Omental fat pad (tissue), 4 donors: ENCODE measurements at places on chromosomes 12 and 14. TPM values are rescaled to one million over a fixed set of nuclear protein-coding genes. Genes with fewer than 3 reads are reported as not detected.

The IL26 gene
- total RNA-seq, result not detected

The INHBC gene
- total RNA-seq, result not detected

The HCAR1 gene
- total RNA-seq, result 17.3 TPM

The CATSPERB gene
- 11.5 TPM for total RNA-seq

The LRRC9 gene
- total RNA-seq, result 0.25 TPM

The RILPL2 gene
- total RNA-seq, result 9.5 TPM

The MYH6 gene
- total RNA-seq, result not detected

The LRTM2 gene
- total RNA-seq, result not detected

The MGAT2 gene
- total RNA-seq, result 32.3 TPM

The COX6A1 gene
- 751 TPM for total RNA-seq

The ABCB9 gene
- 3.6 TPM for total RNA-seq

The RNF212B gene
- not detected for total RNA-seq

The SDSL gene
- 4.2 TPM for total RNA-seq

The ANKRD33 gene
- not detected for total RNA-seq

The HOXC4 gene
- 1.3 TPM for total RNA-seq

The RPL10L gene
- total RNA-seq, result not detected

The SAMD15 gene
- total RNA-seq, result 0.25 TPM

The LMO3 gene
- total RNA-seq, result 63.9 TPM

The AICDA gene
- not detected for total RNA-seq

The AHSA1 gene
- 87.7 TPM for total RNA-seq

The MYL6 gene
- total RNA-seq, result 4,265 TPM

The NKX2-1 gene
- not detected for total RNA-seq

The PAX9 gene
- not detected for total RNA-seq

The PLEK2 gene
- 3.4 TPM for total RNA-seq

The TCL1B gene
- not detected for total RNA-seq

The PPM1H gene
- 1.9 TPM for total RNA-seq

The RGS6 gene
- 5.2 TPM for total RNA-seq

The DHH gene
- 2.0 TPM for total RNA-seq

The KRT4 gene
- total RNA-seq, result not detected

The NUP37 gene
- 20.2 TPM for total RNA-seq

The BEGAIN gene
- total RNA-seq, result 8.6 TPM

The KLRC3 gene
- 1.3 TPM for total RNA-seq

The PTPRO gene
- total RNA-seq, result 2.1 TPM

The MIPOL1 gene
- 5.4 TPM for total RNA-seq

The KRT80 gene
- total RNA-seq, result 0.75 TPM

The LMNTD1 gene
- total RNA-seq, result not detected

The ATF7IP gene
- 29.1 TPM for total RNA-seq

The NFE2 gene
- 16.9 TPM for total RNA-seq

The RACGAP1 gene
- 5.2 TPM for total RNA-seq

The SLCO1B1 gene
- not detected for total RNA-seq

The CIROP gene
- not detected for total RNA-seq

The STAT6 gene
- 234 TPM for total RNA-seq

The AVPR1A gene
- total RNA-seq, result 59.0 TPM

The RNASE4 gene
- total RNA-seq, result 115 TPM

The ST8SIA1 gene
- total RNA-seq, result 7.1 TPM

The PSMC6 gene
- total RNA-seq, result 82.9 TPM

The FAM222A gene
- 2.6 TPM for total RNA-seq

The IFI27 gene
- total RNA-seq, result 325 TPM
